Stimulated activated CD4-positive, alpha-beta T cell treated with anti-CD3 and anti-CD28 coated beads, Interleukin-1b, Interleukin-23, amount 100 ng/mL, for 4 hours (primary cell): ENCODE measurements at places on chromosomes 3 and 15.
A peak's percentile ranks its signal among the peaks of the same experiment; 100 is the strongest.

GRCh38 chr15:60941448-60941847 lies 287.7 kb downstream of the RORA start:
- DNase-seq: no peak

DNA sequence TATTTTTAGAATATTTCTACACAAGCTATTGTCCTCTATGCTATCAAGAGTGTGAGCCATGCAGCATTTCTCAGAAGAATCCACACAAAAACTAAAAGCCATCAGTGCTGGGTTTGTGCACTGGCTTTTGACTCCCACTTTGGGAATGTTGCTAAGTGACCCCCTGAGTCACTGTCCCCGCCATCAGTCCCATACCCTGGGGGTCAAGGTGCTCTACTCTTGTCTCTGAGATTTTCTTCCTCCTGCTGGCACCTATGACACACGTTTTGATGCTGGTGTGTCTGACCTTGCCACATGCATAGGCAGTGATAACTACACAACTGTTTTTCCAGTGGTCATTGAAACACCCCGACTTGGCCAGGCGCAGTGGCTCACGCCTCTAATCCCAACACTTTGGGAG lies 19.8 kb downstream of the CMTM7 start:
- DNase-seq: no peak

DNA sequence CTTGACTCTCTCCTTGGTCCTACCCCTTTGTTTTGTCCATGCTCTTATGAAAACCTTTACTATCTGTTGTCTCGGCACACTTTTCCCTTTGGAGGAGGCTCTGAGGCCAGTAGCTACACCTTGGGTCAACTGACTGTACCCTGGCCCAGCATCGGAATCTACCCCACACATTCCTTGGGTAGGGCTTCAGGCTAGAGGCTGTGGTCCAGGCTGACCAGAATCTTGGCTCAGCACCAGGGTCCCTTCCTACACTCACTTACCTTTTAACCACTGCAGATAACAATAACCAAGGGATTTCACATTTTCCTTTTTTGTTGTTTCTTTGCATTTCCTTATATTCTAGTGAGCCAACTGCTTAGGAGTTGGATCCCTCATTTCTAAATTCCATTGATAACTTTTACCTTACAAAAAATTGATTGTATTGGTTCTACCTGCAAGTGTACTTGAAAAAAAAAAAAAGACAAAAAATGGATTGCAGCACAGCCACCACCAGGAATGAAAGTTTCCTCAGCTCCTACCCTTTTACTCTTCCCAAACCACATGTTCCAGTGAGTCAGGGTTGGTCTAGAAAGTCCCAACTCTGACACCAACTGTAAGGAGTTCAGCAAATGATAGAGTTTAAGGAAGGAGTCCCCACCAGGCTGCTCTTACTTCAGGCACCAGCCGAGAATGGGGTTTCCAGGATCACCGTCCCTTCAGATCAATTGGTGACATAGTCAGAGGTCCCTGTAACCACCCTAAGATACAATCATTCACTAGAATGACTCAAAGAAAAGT lies 95.6 kb downstream of the FBLN2 start:
- no peak for DNase-seq

- no peak for DNase-seq
Observed at GRCh38 chr3:139199421-139200010, 144.3 kb upstream of the MRPS22 start.

GRCh38 chr3:13015286-13016082 lies 57.7 kb downstream of the IQSEC1 start:
- DNase-seq: peak; percentile 50

DNA sequence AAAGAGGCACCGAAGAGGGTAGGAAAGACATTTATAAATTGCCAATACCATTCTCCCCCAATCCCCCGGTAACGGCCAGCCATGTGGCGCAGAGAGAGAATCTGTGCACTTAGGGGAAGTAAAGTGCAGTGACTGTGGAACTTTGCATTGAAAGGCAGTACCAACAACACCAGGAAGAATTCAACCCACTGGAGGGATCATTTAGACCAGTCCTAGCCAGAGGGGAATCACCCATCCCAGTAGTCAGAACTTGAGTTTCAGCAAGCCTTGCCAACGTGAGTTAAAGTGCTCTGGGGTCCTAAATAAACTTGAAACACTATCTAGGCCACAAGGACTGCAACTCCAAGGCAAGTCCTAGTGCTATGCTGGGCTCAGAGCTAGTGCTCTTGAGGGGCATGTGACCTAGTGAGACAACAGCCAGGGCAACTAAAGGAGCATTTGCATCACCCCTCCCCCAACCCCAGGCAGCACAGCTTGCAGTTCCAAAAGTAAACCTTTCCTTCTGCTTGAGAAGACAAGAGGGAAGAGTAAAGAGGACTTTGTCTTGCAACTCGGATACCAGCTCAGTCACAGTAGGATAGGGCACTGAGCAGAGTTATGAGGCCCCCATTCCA lies 15.0 kb downstream of the CEP70 start:
- DNase-seq: no peak

- no peak for DNase-seq
Observed at GRCh38 chr3:100500320-100500880, 8.0 kb downstream of the TMEM45A start.

- DNase-seq: no peak
Observed at GRCh38 chr3:9779075-9779593, 9.4 kb upstream of the CAMK1 start.
